ENCODE measurements at places on chromosomes 4 and X.

- no peak for DNase-seq
These were observed 143.4 kb downstream of the AREG start for GRCh38 chr4:74588350-74588749.

- no peak for DNase-seq
These were observed 27.7 kb downstream of the MAEA start for GRCh38 chr4:1317177-1318045.

DNA sequence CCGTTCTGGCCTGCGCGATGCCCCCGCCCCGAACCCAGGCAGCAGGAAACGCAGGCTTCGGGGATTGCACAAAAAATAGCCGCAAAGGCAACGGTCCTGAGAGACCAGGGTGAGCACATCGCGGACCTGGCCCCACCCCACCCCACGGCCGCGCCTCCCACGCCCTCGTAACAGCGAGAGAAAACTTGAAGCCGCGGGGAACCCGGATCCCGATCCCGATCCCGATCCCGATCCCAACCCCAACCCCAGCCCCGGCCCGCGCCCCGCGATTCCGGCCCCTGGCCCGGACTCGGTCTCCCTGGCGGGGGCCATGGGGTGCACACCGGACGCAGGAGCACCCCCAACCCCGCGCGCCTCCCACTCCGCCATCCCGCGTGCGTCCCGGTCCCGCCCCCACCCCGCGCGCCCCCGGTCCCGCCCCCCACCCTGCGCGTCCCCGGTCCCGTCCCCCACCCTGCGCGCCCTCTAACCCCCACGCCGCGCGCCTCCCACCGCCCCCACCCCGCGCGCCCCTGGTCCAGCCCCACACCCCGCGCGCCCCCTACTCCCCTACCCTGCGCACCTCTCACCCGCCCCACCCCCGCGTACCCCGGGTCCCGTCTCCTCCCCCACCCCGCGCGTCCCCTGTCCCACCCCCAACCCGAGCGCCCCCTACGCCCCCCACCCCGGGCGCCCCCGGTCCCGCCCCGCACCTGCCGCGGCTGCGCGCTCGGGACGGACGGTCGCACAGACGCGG is 29.0 kb downstream of the NOP14 start:
- DNase-seq, result no peak

- DNase-seq, result no peak
These were observed 47.2 kb downstream of the GBA3 start for GRCh38 chr4:22739968-22740367.

GRCh38 chrX:39293203-39293602 is 491.9 kb downstream of the MID1IP1 start:
- no peak for DNase-seq

GRCh38 chr4:4618847-4619246 is 77.0 kb upstream of the STX18 start:
- peak; percentile 4 for DNase-seq

GRCh38 chr4:128757712-128758111 is 51.8 kb upstream of the JADE1 start:
- DNase-seq, result no peak

GRCh38 chr4:8376361-8377102 is 64.0 kb downstream of the ACOX3 start:
- no peak for DNase-seq

GRCh38 chr4:123408471-123409084 is 12.0 kb downstream of the SPRY1 start:
- DNase-seq, result no peak

GRCh38 chrX:30228526-30228925 is 1.9 kb upstream of the MAGEB3 start:
- DNase-seq, result no peak

DNA sequence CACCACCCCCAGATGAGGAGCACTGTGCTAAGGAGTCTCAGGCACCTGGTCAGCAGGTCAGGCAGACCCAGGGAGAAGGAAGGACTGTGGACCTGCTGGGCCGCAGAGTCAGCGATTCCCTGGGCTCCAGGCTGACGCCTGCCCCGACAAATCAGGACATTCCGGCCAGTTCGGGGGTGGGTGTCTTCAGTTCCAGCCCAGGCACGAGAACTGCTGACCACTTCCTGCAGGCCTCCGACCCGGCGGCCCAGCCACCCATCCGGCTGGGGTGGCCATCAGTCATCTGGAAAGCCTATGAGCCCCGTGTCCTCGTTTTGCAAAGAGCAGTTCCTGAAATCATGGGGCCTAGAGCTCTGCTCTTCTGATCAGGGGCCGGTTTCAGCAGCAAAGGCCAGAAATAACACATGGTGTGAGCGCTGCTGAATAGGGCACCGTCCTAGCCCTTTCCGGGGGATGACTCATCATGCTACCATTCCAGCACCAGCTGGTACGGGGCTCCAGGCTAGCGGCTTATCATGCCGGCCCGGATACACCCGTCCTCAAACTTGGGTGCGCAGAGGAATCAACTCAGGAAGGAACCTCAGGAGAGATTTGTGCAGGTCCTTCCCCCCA is 7.8 kb upstream of the SH3TC1 start:
- DNase-seq, result no peak

DNA sequence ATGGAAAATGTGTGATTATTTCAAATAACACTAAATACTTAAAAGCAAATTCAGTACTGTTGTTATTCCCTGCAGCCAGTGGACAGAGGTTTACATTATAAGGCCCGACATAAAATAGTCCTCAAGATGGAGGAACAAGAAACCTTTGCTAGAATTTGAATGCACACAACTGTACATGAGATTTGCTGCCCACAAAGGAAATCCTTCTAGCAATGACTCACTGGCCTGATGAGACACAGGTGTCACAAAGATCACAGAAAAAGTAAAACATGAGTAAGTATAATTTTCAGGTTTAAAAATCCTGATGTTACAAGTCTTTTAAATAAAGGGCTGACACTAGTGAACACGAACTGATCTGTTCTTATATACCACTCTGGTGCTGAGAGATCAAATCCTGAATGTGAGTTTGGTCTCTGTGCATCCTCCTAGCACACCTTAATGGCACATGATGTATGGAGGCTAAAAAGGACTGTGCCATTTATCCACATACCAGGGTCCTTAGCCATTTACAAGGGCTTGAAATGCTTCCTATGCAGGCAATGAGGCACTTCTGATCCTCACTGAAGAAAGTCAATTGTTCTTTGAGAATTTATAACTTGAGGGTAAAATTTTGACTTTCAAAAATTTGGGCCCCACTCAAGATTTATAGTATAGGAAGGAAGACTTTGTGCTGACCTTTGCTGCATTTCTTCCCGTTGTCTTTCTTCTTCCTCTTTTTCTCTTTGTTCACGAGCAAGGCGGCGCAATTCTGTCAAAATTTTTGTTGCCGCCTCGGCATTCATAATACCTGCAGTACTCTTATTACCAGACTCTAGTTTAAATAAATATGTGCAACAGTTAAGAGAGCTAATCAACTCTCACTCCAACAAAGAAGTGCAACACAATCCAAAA is 23.0 kb downstream of the MAP7D3 start:
- DNase-seq, result no peak

GRCh38 chrX:85941275-85941674 is 106.1 kb downstream of the CHM start:
- DNase-seq, result no peak

- DNase-seq, result no peak
These were observed 49.5 kb downstream of the GPR50 start for GRCh38 chrX:151225843-151226242.

- DNase-seq, result no peak
These were observed 353.0 kb downstream of the ADAM29 start for GRCh38 chr4:175271010-175271630.

GRCh38 chr4:37663552-37663951 is 22.6 kb downstream of the RELL1 start:
- no peak for DNase-seq

GRCh38 chr4:168811786-168812651 is 198.0 kb downstream of the CBR4 start:
- DNase-seq, result no peak

GRCh38 chr4:168981942-168982341 is 28.1 kb downstream of the CBR4 start:
- no peak for DNase-seq

- DNase-seq, result no peak
These were observed 25.8 kb downstream of the OTUD4 start for GRCh38 chr4:145154573-145154972.

All from NCI-H1694 (cell line).